OCI-M1 (cell line): ENCODE measurements at places on chromosomes 3 and 15.

GRCh38 chr15:67064607-67065530 is 533 bp upstream of the SMAD3 start:
- no peak for DNase-seq

GRCh38 chr3:52787246-52787645 is 7.3 kb upstream of the ITIH3 start:
- DNase-seq, result no peak

DNA sequence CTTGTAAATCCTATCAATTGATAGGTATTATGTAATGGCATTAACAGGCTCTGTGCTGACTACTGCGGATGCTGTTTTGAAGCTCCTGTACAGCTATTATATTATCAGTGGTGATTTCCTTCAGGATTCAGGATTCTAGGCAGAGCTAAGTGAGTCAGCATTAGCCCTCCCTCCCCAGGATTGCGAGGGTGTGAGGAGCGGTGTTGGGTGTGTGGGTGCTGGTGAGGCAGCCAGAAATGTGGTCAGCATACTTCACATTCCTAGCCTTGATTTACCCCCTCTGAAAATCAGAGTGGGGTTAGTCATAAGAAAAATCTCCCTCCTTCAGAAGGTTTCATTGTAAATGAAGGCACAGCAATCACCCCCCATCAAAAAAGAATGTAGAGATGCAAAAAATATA is 72.5 kb downstream of the SNTN start:
- no peak for DNase-seq

GRCh38 chr15:61755467-61755866 is 304.8 kb downstream of the VPS13C start:
- no peak for DNase-seq

- no peak for DNase-seq
Measured at GRCh38 chr15:55868707-55869106, 124.7 kb downstream of the NEDD4 start.

DNA sequence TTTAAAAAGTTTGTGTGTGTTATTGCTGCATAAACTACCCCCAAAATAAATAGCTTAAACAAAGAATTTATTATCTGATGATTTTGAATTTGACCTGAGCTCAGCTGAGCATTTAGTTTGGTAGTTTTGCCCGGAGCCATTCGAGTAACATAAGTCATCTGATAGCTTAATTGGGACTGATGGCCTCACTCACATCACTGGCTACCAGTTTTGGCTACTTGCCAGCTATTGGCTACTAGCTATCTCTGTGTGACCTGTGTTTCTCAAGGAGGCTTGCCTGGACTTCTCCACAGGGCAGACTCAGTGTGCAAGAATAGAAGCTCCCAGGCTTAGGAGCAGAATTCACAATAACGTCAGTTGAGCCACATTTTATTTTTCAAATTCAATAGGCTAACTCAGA is 9.0 kb downstream of the CNTN3 start:
- no peak for DNase-seq

DNA sequence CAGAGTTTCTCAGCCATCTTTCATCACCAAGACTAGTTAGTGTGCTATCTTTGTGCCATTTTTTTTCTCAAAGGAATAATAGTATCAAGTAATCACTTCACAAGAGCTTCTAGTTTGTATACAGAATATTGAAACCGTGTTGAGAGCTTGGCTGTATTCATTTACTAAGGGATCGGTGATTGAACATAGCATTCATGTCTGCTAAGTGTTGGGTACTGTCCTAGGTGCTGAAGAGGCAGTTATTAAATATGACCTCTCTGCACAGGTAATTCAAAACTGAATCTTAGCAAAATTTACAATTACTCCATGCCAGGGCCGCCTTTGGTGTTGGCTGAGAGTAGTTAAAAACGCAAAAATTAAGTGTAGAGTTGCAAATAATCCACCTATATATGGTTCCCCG is 355.3 kb upstream of the RORA start:
- DNase-seq, result peak; percentile 19

GRCh38 chr15:73709686-73710085 is 25.5 kb downstream of the CD276 start:
- no peak for DNase-seq

DNA sequence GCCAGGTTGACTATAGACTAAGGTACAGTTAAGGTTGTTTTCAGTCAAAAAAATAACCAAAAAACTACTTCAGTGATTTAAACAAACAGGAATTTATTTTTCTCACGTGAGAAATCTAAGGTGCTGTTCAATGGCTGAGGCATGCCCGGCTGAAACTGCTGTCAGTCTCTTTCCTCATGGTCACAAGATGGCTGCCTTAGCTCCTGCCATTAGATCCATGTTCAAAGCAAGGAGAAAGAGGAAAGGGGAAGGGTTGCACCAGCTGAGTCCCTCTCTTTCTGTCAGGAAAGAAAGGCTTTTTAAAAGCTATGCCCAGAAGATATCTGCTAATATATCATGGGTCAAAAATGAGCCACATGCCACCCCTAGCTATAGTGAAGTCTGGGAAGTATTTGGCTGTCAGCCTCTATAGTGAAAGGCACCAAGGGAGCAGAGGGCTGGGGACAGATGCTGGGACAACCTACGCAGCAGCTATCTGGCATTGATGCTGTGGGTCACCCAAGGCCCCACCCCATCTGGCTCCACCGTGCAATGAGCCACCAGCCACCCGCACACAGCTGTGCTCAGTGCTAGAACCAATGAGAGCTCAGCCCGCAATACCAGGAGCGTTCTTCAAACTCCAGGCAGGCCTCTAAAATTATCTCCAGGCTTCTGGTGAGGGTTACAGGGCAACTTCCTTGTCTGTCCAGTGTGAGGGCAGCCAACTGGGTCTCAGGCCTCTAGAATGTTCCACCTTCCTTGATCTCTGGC is 64.7 kb upstream of the GATA2 start:
- DNase-seq, result no peak

GRCh38 chr15:96367311-96368200 is 37.1 kb downstream of the NR2F2 start:
- no peak for DNase-seq

GRCh38 chr3:50417637-50418033 is 58.3 kb upstream of the TMEM115 start:
- DNase-seq, result no peak

DNA sequence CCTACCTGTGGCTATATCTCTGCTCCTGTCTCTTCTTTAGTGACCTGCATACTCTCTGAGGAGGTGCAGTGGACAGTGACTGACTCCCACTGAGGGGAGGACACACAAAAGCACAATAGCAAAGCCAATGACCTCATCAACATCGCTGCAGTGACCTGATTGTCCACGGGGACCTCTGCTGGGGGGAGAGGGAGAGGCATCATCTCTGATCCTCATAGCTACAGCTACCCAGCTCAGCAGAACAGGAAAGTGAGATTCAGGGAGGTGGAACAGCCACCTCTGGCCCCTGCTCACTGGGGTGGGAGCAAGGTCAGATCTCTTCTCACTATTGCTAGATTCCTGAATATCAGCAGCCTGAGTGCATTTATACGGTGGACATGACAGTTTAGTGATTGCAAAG is 179.2 kb downstream of the ATP10A start:
- DNase-seq, result no peak

DNA sequence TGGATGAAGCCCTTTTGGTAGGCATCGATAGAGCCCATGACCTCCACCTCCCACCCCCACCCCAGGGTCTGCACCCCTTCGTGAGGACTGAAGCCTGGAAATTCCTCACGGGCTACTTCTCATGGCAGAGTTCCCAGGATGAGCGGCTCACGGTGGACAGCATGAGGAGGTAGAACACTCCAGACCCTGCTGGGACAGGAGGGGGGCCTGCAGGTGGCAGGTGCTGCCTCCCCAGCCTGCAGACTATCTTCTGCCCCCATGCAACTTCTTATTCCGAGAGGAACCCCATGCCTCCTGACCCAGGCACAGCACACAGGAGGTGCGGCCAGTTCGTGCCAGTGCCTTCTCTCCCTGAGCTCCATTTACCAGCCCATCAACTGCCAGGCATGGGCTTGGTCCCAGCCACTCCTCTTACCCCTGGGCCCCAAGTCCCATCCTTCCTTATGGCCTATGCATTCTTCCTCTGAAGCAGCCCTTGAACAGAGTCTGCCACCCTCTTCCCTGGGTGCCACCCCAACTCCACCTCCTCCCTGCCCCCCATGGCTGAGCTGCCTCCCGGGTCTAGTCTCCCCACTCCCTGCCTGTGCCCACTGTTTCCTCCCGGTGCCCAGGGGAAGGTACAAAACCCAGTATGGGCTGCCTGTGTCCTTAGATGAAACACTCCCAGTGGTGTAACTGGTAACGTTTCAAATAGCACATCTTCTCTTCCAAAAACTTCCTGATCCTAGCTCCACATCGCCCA is 8.4 kb downstream of the TBC1D21 start:
- DNase-seq, result no peak

DNA sequence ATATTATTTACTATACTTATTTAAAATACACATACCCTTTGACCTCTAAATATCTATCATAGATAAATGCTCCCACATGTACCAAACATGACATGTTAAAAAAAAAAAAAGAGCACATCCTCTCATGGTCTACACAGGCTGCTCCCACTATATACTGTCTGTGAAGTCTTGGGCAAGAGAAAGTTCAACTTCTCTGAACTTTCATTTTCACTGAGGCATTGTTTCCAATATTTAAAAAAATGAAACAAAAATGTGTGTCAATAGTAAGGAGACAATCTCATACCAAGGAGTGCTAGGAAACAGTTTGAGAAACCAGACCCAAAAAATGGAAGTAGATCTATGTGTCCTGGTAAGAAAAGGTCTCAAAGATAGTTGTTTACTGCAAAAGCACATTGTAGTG is 29.3 kb downstream of the SLC4A7 start:
- peak; percentile 43 for DNase-seq

DNA sequence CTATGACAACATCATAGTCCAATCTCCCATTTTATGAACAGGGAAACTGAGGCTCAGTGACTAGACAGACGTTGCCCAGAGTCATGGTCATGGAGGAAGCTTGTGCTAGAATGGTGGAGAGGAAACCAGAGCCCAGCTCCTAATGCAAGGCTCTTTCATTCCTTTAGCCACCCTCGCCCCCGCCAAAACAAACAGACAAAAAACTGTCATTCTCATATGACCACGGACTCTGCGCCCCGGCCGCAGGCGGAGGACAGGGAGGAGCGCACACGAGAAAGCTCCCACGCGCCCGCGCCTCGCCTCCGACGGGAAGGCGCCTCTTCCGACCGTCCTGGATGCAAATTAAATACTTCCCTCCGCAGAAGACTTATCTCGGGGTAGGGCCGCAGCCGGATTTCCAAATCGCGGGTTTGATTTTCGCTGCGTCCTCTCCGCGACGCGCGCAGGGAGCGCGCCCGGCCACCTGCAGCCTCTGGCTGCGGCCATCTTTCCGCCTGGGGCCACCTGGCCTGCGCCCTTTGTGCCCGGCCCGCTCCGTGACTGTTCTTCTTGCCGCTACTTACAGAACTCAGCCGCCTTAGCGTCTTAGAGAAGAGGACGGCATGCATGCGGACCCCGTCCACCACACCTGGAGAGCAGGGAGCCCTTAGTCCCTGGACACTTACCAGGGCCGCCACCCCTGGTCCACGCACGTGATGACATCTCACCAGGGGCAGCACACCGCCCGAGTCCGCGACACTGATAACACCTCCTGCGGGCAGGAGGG is 670 bp upstream of the ATP13A3 start:
- peak; percentile 73 for DNase-seq

DNA sequence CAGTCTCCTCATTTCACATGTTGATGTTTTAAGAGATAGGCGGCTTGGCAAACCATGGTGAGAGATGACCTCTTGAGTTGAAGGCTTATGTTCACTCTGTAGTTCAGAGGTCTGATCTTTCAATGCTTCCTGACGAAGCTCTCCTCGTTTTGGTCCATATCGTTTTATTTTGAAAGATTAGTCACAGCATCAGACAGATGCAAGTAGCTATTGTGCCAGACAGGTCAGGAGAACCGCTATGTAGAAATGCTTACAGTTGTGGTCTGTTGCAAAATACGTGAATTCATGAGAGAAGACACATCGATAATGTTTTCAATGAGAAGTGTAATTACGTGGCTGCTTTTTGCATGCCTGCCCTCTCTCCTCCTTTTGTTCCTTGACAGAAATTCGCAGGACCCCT is 47.5 kb downstream of the CHL1 start:
- DNase-seq, result no peak

DNA sequence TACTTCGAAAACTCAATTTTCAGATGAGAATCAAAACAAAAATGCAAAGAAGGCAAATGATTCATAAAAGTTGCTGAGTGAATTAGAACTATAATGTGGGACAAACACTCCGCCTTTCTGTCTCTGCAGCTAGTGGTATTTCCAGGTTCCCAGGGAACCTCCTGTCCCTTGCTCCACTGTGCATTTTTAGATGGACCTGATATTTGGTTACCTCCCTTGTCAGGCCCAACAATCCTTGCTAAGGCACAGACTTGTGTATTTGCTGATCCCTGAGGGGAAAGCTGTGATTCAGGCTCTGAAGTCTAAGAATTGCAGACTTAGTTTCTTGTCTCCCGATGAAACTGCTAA is 162.7 kb downstream of the LPP start:
- DNase-seq, result no peak

GRCh38 chr15:59999612-60000112 is 4.4 kb upstream of the FOXB1 start:
- no peak for DNase-seq

DNA sequence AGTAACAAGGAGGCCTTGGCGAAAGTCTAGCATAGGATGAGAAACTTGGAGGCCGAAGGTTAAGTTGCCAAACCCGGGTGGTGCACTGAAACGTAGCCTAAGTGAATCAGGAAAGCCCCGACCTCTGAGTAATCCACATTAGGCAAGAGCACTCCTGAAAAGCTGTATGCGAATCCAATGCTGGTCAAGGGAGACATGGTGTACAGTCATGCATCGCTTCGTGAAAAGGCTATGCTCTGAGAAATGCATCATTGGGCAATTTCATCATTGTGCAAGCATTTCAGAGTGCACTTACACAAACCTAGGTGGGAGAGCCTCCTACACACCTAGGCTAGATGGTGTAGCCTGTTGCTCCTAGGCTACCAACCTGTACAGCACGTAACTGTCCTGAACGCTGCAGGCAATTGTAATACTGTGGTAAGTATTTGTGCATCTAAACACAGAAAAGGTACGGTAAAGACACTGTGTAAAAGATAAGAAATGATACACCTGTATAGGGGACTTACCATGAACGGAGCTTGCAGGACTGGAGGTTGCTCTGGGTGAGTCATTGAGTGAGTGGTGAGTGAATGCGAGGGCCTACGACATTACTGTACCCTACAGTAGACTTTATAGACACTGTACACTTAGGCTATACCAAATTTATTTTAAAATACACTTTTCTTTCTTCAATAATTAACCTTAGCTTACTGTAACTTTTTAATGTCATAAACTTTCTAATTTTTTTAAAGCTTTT is 222.5 kb downstream of the SHQ1 start:
- DNase-seq, result no peak

GRCh38 chr3:144548346-144548745 is 576.7 kb downstream of the DIPK2A start:
- DNase-seq, result no peak

- DNase-seq, result no peak
Measured at GRCh38 chr15:59413577-59413976, 24.4 kb upstream of the FAM81A start.
